MCF 10A (cell line): ENCODE measurements at places on chromosomes 3 and 15. TPM values are rescaled to one million over a fixed set of nuclear protein-coding genes. Genes with fewer than 3 reads are reported as not detected.

DNA sequence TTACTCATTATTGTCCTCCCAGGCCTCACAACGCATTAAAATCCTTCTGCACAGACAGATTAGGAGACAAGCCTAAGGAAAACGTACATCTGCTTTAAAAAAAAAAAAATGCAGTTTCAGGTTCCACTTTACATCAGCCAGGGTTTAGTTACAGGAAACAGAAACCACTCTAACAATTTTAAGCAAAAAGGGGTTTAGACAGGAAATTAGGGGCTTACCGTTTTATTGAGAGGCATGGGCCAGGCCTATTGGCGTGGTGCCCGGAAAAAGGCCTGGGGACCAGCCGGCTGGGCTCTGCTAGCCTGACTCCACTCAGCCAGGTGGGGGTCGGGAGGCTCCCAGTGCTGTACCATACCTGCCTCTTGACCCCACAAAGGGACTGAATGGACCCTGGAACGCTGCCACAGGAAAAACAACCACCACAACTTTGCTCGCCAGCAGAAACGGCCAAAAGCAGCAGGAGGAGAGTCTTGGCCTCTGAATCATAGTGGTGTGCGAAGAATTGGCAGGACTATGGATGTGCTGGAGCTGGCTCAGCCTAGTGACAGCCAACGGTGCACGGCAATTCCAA lies 124.3 kb downstream of the CHSY1 start:
- H3K36me3 ChIP-seq = no peaks in the 10 kb centered on the region
- H3K27ac ChIP-seq = peak overlapping the region; percentile 97
- peak; percentile 86 for DNase-seq

SEMA5B gene
- not detected in 2 replicates for total RNA-seq

SOX2 gene
- not detected in 2 replicates for total RNA-seq

STAC gene
- 1.1 and 1.2 TPM in 2 replicates for total RNA-seq

ESYT3 gene
- 0.44 and 1.0 TPM in 2 replicates for total RNA-seq

GRCh38 chr15:100220058-100220768 lies 121.6 kb downstream of the ADAMTS17 start:
- H3K4me3 ChIP-seq = no peak overlapping the region
- no peaks in the 10 kb centered on the region for H3K27me3 ChIP-seq
- H3K36me3 ChIP-seq = no peaks in the 10 kb centered on the region
- H3K4me1 ChIP-seq = no peaks in the 10 kb centered on the region
- DNase-seq = no peak

IL5RA gene
- total RNA-seq = not detected in 2 replicates

ANKRD63 gene
- not detected in 2 replicates for total RNA-seq

TOMM70 gene
- total RNA-seq = 55.1 and 58.2 TPM in 2 replicates

DNA sequence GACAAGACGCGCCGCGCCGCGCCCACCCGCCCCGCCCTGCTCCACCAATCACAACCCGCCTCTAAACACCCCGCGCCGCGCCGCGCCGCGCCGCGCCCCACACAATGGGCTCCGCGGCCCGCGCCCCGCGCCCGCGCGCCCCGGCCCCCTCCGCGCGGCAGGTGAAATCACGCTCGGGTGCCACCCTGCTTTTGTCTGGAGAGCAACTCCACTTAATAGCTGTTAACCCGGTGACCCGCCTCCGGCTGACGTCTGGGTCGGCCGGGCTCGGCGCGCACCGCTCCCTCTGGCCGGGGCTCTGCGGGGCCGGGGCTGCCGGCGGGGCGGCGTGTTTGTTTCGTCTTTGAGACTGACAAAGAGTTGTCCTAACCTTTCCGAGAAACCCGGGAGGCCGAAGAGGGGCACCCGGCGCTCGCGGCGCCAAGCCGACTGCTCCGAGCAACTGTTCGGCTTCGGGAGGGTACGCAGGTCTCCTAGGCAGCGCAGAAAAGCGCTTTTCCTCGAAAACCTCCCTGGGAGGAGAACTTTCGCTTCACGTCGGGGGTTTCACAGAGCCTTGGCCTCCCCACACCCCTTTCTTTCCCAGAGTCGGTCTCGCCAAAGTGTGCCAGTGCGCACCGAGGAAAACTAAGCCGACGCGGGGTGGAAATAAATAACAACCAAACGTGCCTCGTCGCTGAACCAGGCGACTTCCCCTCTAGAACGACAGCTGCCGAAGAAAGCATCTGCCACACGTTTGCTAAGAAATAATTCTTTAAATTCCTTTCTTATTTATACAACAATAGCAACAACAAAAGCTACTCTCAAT lies 518.4 kb downstream of the FOXP1 start:
- H3K36me3 ChIP-seq = peaks cover 5% of the 10 kb centered on the region
- DNase-seq = peak; percentile 36
- no peaks in the 10 kb centered on the region for H3K27me3 ChIP-seq
- H3K4me1 ChIP-seq = peaks cover 41% of the 10 kb centered on the region
- H3K27ac ChIP-seq = no peak overlapping the region

DNA sequence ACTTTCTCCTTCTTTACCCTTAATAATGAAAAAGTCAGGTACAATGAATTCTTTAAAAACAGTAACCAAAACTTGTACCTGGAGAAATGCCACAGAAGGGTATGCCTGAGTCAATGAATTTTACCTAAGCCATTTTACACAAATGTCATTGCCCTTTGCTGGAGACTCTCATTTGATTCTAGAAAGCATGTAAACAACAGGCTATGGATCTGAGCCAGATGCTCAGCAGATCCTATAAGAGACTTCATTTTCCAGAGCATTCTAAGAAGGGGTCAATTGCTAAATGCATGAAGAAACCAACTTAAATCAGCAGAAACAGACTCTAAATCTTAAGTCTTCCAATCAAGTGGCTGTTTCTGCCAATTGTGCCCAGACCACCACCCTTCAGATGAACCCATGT lies 83.8 kb upstream of the GALNT15 start:
- no peaks in the 10 kb centered on the region for H3K36me3 ChIP-seq
- DNase-seq = no peak
- H3K27me3 ChIP-seq = no peaks in the 10 kb centered on the region
- no peak overlapping the region for H3K4me3 ChIP-seq
- H3K4me1 ChIP-seq = peaks cover 6% of the 10 kb centered on the region

CCR1 gene
- not detected in 2 replicates for total RNA-seq

DNA sequence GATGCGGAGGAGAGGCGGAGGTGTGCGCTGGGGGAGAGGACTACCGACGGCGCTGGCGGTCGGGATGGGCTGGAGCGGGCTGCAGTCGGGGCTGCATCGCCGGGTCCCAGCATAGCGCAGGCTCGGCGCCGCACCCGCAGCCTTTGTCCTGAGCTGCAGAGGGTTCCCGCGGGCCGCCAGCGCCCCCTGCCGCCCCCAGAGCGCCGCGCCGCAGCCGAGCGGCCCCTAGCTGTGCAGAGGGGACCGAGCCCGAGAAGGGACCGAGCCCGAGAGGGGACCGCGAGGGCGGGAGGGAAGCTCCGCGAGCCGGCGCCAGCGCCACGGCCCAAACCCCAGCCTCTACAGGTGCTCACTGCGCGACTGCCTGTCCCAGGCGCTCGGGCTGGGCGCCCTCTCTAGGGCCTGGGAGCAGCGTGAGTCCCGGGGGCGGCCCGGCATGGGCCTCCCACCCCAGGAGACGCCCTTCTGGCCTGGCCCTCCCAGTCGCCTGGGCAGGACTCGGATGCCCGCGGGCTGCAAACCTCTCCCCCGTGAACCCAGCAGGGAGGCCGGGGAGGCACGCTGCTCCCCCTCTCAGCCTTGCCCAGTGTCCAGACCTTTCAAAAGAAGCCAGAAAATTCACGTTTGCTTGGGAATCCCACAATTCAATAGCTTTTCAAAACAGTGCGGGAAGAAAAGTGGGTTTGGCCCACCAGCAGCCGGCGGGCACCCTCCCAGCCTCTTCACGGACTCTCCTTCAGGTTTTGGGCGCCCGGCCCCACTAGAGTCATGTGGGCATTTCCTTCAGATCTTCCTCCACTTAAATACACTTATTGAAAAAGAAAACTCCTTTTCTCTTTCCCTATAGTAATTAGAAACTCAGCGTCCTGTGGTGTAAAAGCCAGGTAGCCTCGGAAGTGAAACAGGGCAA lies 134.7 kb downstream of the TPRA1 start:
- H3K36me3 ChIP-seq = no peaks in the 10 kb centered on the region
- peak; percentile 76 for DNase-seq
- H3K4me1 ChIP-seq = peaks cover 28% of the 10 kb centered on the region
- no peaks in the 10 kb centered on the region for H3K27me3 ChIP-seq
- H3K4me3 ChIP-seq = peak overlapping the region; percentile 62
- no peak overlapping the region for H3K27ac ChIP-seq

BTBD1 gene
- total RNA-seq = 42.7 and 57.0 TPM in 2 replicates

ARL6IP5 gene
- 50.0 and 81.6 TPM in 2 replicates for total RNA-seq

DNA sequence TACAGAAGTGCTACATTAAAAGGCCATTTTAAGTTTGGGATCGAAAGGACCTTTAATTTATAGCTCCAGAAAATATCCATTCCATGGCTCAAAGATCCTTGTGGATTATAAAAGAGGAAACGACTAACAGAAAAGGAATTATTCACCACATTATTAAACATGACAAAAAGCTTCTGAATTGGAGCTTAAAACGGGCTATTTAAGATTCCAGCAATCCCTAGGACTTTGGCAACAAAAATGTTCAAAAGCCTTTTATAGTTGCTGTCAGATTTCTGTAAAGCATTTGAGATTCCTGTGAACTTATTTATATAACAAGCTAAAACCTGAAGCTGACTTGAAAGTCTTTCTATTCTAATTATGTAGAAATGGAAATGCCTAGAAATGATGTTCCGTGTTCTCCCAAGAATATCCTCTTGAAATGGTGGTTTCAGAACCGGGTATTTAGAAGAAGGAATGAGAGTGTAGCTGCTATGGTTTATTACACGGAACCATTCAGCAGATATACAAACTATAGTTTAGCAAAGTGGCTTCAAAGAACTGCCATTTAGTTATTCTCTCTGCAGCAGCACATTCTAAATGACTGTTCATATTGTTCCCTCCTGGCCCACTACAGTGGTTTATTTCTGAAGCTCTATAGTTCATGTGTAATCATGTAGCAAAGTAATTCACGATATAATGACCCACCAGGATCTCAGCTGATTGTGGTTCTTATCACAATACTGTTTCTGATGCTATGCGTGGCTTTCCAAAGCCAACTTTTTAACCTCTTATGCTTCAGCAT lies 961.7 kb downstream of the FHIT start:
- no peak overlapping the region for H3K27ac ChIP-seq
- peaks cover 7% of the 10 kb centered on the region for H3K4me1 ChIP-seq
- no peak overlapping the region for H3K4me3 ChIP-seq
- H3K27me3 ChIP-seq = no peaks in the 10 kb centered on the region

ASB14 gene
- total RNA-seq = not detected in 2 replicates

BDH1 gene
- total RNA-seq = 38.6 and 41.9 TPM in 2 replicates

PIGX gene
- total RNA-seq = 20.8 and 23.2 TPM in 2 replicates

FAM98B gene
- total RNA-seq = 26.5 and 33.1 TPM in 2 replicates

FXR1 gene
- total RNA-seq = 166 and 194 TPM in 2 replicates

GRCh38 chr3:71035314-71035713 lies 548.2 kb downstream of the FOXP1 start:
- no peaks in the 10 kb centered on the region for H3K27me3 ChIP-seq
- H3K4me3 ChIP-seq = no peak overlapping the region
- H3K27ac ChIP-seq = peak overlapping the region; percentile 29
- DNase-seq = peak; percentile 58
- peaks cover 13% of the 10 kb centered on the region for H3K4me1 ChIP-seq

- no peaks in the 10 kb centered on the region for H3K36me3 ChIP-seq
- H3K27me3 ChIP-seq = peaks cover 11% of the 10 kb centered on the region
- H3K27ac ChIP-seq = no peak overlapping the region
- DNase-seq = no peak
- no peak overlapping the region for H3K4me3 ChIP-seq
These were observed 235.3 kb upstream of the MRPL3 start for GRCh38 chr3:131738095-131738494.

DNA sequence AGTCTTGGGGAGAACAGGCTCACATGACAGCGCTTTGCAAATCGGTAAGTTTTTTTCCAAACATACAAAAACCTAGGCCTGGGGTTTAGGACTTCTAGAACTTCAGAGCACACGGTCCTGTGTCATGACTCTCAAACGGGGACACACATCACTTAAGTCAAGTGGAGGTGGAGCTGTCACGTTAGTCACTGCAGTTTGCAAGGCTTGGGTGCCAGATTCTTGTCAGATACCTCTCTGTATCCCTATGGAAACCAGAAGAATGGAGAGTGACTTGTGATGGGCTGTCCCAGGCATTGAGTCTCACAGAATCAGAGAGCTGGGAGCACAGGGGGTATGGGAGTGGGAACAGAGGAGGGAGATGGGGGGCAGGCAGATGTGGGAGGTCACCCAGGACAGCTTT lies 64.8 kb downstream of the DUT start:
- H3K4me3 ChIP-seq = no peak overlapping the region
- H3K4me1 ChIP-seq = peaks cover 41% of the 10 kb centered on the region
- no peak for DNase-seq

ZPLD1 gene
- 0.12 and 0.22 TPM in 2 replicates for total RNA-seq

- H3K4me3 ChIP-seq = peak overlapping the region; percentile 41
- DNase-seq = peak; percentile 91
- H3K36me3 ChIP-seq = peaks cover 6% of the 10 kb centered on the region
- no peaks in the 10 kb centered on the region for H3K27me3 ChIP-seq
These were observed 24.4 kb upstream of the COPG1 start for GRCh38 chr3:129224984-129225393.

GRCh38 chr3:150238995-150239619 lies 169.0 kb upstream of the TSC22D2 start:
- peak; percentile 60 for DNase-seq
- peak overlapping the region; percentile 83 for H3K27ac ChIP-seq

FAH gene
- total RNA-seq = 25.3 and 32.8 TPM in 2 replicates

DNA sequence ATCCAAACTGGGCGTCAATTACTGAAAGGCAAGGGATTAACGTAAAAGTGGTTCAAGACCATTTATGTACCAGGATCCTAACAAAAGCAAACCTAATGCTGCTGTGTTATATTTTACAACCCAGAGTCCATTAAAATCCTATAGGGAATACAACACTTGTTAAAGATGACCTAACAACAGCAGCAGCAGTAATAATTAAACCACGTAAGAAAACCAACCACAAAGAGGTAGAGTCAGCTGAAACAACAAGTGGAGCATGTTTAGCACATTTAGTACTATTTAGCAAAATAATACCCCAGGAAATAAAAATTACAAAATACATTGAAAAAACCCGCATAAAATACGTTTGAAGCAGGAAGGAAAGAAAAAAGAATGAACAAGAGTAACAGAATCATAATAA lies 82.1 kb upstream of the AGBL1 start:
- no peaks in the 10 kb centered on the region for H3K4me1 ChIP-seq
- H3K27me3 ChIP-seq = peaks cover 15% of the 10 kb centered on the region
- no peaks in the 10 kb centered on the region for H3K36me3 ChIP-seq
- no peak overlapping the region for H3K27ac ChIP-seq
